ENCODE measurements at places on chromosomes 2 and 18. TPM values are rescaled to one million over a fixed set of nuclear protein-coding genes. Genes with fewer than 3 reads are reported as not detected.

The SLC39A6 gene
- 46.2 TPM for total RNA-seq

The GPR75 gene
- not detected for total RNA-seq

The IGFBP5 gene
- 15.9 TPM for total RNA-seq

The MAB21L4 gene
- total RNA-seq = not detected

The LIMS1 gene
- 86.7 TPM for total RNA-seq

The PCARE gene
- not detected for total RNA-seq

The IKZF2 gene
- total RNA-seq = 18.6 TPM

The C2orf81 gene
- 0.49 TPM for total RNA-seq
